ENCODE measurements at places on chromosomes 11 and 22. TPM values are rescaled to one million over a fixed set of nuclear protein-coding genes. Genes with fewer than 3 reads are reported as not detected.

- no peak for DNase-seq
- H3K27ac ChIP-seq, result no peak within 1 kb of the TSS
- H3K27me3 ChIP-seq, result no peaks in the 10 kb centered on the region
Observed at GRCh38 chr22:38110008-38110862, at the start of gene BAIAP2L2. TSS of gene BAIAP2L2 (minus strand) at chr22:38110684. CDS start at chr22:38110525, 159 bp downstream.

TRIM51 gene
- not detected for total RNA-seq

DEFB131B gene
- not detected for total RNA-seq

DNA sequence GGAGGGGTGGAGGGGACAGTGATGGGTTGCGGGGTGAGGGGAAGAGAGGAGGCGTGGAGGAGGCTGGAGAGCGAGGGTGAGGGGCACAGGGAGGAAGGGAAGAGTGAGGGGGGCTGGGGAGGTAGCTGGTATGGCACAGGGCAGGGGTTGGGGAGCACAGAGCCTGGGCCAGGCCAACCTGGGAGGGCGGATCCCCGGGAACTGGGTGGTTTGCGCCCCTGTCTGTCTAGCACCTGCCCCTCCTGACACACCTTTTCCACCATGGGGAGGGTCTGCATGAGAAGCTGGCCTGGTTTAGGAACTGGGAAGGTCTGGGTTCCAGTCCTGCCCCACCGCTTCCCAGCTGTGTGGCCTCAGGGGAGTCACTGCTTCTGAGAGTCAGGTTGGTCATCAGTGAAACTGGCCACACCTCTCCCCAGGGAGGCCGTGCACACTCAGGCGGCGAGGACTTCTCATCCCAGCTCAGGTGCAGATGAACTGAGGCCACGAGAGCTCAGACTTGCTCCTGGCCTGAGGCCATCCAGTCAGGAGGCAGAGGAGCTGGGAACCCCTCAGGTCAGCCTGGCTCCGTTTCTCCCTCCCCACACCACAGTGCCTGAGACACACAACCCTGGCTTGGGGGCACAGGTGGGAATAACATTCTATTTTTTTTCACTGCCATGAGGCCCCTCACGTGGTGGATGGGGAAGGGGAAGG lies 95.6 kb downstream of the PHF21B start:
- H3K27ac ChIP-seq, result no peak overlapping the region
- DNase-seq, result no peak
- H3K27me3 ChIP-seq, result peaks cover 5% of the 10 kb centered on the region
- no peak overlapping the region for H3K4me3 ChIP-seq
- H3K4me1 ChIP-seq, result no peaks in the 10 kb centered on the region
- H3K36me3 ChIP-seq, result no peaks in the 10 kb centered on the region

Measured in activated naive CD4-positive, alpha-beta T cell treated with anti-CD3 and anti-CD28 coated beads for 36 hours (primary cell).